Stimulated activated CD8-positive, alpha-beta memory T cell treated with anti-CD3 and anti-CD28 coated beads, Interleukin-2, amount 100 ng/mL, for 48 hours (primary cell): ENCODE measurements at places on chromosomes 16 and 17.
A peak's percentile ranks its signal among the peaks of the same experiment; 100 is the strongest.

DNA sequence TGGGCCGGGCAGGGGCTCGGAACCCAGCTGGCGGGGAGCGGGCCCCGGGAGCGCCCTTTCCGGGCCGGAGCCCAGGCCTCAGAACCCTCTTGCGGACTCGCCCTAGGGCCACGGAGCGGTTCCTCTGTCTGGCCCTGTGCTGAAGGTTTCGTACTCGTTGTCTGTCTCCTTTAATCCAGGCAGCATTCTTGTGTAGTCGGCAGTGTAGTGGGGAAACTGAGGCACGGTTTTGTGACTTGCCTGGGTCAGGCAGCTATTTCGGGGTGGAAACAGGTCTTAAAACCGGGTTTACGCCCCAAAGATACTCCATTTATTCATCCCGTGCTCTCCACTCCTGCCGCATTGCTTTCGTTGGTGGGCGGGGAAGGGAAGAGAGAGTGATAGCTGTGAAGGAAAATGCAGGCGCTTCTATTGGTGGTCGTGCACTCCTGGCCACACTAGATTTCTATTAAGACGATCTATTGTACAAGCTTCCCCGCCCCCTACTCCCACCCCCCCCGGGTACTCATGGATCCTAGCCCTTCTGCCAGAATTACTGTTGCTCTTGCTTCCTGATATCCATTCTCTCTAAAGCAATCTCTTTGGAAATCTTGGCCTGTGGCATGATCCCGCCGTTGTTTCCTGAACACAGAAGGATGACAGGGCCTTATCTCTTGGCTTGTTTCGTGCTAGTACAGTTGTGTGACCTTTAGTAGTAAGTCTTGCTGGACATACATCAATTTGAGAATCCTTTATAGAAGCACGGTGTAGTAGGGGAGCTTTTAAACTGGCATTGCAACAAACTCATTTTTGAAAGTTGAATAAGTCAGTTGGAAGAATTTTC, 751 bp downstream of the DCAF7 start:
- DNase-seq, result no peak

DNA sequence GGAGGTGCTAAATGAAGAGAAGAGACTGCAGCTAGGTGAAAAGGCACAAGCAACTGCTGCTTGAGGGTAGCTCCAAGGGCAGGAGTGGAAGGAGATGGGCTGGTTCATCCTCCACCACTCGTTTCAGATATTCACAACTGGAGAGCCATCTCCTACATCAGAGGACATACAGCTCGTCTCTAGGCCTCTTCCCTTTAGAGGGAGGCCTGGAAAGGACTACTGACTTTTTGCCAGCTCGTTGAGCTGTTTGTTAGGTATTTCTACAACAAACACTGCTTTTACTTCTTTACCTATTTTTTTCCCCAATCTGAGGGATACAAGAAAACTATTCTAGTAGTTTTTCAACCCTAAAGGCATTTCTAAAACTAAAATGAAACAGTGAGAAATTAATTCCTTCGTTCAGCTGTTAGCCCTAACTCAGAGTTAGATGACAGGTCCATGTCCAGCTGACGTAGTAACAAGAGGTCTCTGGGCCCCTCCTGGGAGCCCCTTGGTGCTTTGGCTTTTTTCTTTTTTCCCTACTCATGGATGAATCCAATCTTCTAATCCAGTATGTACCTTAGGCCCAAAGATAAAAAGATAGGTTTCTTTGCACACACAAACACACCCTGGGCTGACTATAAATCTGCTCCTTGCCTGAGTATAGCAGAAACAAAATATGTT, 47.8 kb upstream of the TBX2 start:
- no peak for DNase-seq

GRCh38 chr16:15466886-15467781, 32.7 kb downstream of the BMERB1 start:
- no peak for DNase-seq

DNA sequence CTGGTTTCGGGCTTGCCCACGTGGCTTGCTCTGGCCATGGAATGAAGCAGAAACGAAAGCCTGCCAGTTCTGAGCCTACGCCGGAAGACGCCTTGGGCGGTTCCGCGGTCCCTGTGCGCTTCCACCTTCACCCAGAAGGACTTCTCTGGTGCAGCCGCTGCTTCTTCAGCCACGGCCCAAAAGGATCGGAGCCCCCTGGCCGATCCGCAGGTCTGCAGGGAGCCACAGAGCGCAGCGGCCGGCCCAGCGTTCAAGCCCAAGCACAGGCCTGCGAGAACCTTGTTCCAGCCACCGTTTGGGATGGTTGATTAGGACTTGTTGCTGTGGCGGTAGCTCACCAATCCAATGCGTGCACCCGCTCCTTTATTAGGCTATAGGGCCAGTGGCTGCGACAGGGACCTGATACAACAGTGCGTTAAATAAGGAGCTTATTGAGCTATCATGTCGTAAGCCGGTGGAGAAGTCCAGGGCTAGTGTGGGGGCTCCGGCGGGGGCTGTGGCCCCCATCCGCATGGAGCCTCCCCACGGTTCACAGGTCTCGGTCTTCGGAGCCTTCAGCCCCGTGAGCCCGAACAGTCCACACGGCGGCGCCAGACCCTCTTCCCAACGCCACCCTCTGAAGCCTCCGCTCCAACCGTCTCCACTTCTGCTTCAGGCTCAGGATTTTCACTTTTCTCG, 10.2 kb upstream of the MPP2 start:
- no peak for DNase-seq

DNA sequence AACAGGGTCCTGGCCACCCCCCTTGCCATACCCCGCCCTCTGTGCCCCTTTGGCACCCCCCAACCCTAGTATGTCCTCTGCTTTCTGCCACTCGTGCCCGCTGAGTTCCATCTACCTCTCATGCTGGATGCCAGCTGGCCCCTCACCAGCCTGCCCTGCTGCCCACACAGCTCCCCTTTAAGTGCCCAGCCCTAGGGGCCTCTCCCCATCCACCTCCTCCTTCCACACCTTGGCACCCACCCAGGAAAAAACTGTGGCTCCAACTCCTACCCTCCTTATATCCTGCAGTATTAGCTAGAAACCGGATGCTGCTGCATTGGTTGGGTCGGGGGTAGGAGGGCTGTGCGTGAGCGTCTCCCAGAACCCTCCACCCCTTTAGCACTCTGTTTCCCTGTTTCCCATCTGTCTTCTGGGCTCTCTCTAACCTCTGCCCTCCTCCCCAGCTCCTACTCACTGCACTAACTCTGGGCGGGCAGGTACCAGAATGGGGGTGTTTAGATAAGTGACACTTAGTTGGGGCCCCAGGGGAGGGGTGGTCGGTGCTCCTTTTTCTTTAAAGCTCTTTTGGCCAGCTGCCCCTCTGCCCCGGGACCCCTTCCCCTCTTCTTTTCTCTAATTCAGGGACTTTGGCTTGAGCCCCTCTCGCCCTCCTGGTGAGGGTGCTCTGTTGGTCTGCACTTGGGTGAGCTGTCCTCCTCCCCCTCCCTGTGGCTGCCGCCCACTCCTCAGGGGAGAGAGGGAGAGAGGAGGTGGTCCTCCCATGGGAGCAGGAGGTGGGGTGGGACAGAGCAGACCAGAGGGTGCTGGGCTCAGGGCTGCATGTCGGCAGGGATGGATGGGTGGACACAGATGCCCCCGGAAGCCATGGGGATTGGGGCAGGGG, 9.9 kb downstream of the NR1D1 start:
- DNase-seq, result no peak

GRCh38 chr17:82775001-82775823, 23.3 kb downstream of the TBCD start:
- peak; percentile 20 for DNase-seq

- DNase-seq, result no peak
Observed at GRCh38 chr17:80724775-80725266, 180.2 kb downstream of the RPTOR start.

GRCh38 chr16:57240851-57241250, 4.2 kb upstream of the ARL2BP start:
- no peak for DNase-seq

GRCh38 chr16:4194661-4195060, 47.2 kb downstream of the SRL start:
- no peak for DNase-seq

- no peak for DNase-seq
Observed at GRCh38 chr17:41116297-41116696, 1.9 kb downstream of the KRTAP4-11 start.

DNA sequence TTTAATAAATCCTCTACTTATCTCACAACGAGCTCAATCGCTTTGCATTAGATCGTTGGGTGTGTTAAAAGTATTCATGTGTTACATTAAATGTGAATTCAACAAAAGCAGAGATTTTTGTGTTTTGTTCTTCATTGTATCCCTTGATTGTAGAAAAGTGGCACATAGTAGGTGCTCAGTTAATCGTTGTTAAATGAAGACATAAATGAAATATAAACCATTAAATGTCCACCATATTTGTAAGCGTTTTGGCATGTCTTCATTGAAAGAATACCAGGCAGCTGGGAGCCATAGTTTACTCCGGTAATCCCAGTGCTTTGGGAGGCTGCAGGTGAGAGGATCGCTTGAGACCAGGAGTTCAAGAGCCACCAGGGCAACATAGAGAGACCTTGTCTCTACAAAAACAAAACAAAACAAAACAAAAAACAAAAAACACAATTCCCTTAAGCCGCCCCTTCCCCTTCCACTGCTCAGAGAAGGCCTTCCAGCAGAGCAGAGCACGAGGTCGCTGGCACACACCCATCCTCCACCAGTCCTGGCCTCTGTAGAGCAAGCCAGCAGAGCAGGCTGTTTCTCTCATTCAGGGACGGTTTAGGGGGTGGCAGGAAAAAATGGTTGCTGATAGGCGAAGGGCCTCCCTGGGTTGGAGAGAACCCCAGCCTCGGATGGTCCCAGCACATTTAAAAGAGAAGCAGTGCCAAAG, 673 bp upstream of the CHD9 start:
- DNase-seq, result no peak

GRCh38 chr17:36017799-36018198, at the start of gene CCL23:
Gene CCL23 (minus strand): TSS chr17:36017972. CDS start chr17:36017897, 75 bp downstream.
- no peak for DNase-seq

DNA sequence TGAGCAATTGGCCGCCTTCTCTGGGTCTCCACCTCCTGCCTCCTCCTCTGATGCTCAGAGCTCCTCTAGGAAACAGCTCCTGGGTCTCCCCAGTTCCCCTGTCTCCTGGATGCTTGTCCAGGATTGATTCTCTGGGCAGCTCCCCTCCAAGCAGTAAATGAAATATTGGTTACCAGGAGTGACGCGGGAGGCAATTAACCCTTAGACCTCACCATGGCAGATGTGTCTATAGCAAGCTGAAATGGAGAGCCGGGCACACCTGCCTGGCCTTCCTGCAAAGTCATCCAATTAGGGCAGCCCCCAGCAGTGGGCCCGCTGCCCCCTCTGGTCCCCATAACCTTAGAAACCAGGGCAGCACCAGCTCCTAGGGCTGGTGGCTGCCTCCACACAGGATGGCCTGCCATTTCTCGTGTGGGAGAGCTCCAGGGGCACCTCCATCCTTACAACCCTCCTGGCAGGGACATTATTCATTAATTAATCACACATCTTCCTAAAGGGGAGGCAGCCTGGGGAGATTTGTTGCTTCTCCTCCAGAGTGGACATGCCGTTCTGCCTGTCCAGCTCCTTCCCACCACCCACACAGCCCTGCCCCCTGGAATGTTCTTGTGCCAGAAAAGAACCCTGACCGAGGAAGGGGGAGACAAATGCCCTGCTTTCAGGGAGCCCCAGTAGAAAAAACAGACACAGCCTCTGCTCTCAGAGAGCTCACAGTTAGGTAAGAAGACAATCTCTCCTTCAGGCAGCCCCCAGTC, 8.3 kb upstream of the KIF18B start:
- no peak for DNase-seq

- no peak for DNase-seq
Observed at GRCh38 chr17:59366773-59367656, 35.6 kb downstream of the YPEL2 start.

DNA sequence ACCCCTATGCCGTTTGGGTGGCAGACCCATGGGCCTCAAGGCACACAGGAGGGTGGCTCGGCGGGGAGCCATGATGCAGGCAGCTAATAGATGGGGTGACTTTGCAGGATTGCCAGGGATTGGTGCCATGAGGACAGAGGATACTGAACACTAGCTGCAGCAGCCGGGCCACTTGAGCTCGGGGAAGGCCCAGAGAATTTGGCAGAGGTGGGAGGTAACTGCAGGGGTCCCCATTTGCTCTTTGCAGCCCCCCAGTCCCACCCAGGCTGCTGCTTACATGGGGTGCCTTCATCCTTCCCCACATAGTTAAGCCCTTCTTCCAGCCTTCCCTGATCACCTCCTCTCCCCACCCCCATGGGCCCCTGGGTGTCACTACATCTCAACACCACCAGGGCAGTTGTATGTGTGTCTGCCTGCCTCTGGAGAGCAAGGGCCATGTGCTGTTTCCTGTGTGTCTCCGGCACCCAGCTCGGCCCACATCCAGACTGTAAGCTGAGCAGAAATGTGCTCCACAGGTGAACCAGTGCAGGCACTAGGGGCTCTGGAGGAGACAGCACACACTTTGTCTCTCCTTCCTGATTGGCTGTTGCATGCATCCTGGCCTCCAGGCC, 52.0 kb downstream of the SREBF1 start:
- DNase-seq, result no peak

DNA sequence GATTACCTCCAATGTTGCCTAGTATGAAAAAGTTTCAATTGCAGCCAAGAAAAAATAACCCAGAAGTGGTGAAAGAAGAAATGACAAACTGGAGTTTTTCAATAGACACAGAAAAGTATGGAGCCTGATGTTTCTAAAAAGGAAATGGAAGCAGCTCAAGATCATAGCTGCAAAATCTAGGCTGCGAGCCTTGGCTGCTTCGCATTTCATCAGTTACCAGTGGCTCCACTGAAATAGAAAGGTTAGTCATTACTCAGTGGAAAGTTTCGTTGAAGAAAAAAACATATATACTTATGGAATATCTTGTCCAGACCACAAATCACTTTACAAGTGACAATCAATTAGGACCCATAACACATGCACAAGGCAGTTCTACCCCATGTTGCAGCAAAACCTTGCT, 206.8 kb upstream of the SOX9 start:
- DNase-seq, result no peak

GRCh38 chr17:57588086-57588485, 157.0 kb downstream of the CCDC182 start:
- DNase-seq, result no peak

DNA sequence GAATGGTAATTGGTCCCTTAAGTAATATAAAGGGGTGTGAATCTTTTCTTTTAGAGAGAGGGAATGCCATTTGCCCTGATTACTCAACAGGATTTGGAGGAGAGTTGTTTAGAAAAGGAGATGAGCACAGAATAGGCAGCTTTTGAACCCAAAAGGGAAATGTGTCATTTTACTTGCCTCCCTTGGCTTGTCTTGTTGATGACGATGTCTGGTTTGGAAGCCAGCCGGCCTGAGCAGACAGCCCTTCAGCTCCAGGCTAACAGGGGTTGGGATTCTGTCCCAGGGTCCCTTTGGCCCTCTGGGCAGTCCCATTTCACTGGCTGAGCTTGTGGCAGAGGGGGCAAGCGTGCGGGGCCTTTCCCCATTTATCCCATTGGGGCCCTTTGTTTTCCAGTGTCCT, 22.3 kb upstream of the PRKAR1A start:
- no peak for DNase-seq

GRCh38 chr17:7883781-7884386, 4.7 kb upstream of the CHD3 start:
- no peak for DNase-seq
